ENCODE measurements at places on chromosomes 1 and 21.

GRCh38 chr21:26168371-26168770 is 2.2 kb downstream of the APP start:
- no peak for DNase-seq

- no peak for DNase-seq
Observed at GRCh38 chr1:172897738-172898137, 153.0 kb downstream of the TNFSF18 start.

DNA sequence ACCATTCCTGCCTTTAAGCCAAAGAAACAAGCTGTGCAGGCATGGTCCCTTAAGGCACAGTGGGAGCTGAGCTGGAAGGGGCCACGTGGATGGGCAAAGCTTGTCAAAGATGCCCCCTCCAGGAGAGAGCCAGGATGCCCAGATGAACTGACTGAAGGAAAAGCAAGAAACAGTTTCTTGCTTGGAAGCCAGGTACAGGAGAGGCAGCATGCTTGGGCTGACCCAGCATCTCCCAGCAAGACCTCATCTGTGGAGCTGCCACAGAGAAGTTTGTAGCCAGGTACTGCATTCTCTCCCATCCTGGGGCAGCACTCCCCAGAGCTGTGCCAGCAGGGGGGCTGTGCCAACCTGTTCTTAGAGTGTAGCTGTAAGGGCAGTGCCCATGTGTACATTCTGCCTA is 1.3 kb upstream of the SLC50A1 start:
- no peak for DNase-seq

DNA sequence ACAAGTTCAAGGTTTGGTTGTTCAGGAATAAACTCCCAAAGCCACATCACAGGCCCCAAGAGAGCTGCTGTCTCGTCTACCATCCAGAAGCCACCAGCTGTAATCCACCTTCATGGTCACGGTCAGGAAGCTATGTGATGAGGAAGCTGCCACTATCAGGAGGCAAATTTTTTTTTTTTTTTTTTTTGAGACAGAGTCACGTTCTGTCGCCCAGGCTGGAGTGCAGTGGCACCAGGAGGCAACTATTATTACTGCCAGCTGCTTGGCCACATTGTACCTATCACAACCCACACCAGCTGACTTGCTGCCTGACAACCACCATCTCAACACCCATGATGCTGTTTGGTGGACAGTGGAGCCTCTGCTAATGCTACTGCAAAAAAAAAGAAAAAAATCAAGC is 124.1 kb downstream of the OMA1 start:
- no peak for DNase-seq

- no peak for DNase-seq
Observed at GRCh38 chr1:203342192-203342940, 8.6 kb downstream of the FMOD start.

- no peak for DNase-seq
Observed at GRCh38 chr1:246690100-246690499, 34.1 kb upstream of the SCCPDH start.

DNA sequence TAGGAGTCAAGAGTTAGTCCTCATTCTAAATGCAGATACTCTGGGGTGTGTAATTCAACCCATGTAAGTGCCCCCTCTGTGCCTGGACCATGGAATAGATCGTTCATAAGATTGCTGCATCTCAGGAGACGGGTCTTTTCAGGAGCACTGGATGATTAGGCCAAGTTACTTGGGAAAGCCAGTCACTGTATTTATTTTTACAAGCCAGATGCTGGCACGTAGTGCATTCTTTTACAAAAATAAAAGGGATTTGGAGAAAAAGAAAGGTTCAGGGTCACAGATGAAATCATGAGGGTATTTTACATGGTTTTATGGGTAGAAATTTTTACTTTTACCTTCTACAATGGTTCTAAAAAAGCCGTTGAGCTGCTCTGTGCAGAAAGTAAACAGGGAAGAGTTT is 102.6 kb upstream of the UBE2U start:
- no peak for DNase-seq

GRCh38 chr1:41592451-41593125 is 108.1 kb upstream of the EDN2 start:
- DNase-seq, result no peak

GRCh38 chr1:9909234-9910046 is 629 bp downstream of the CTNNBIP1 start:
- no peak for DNase-seq

DNA sequence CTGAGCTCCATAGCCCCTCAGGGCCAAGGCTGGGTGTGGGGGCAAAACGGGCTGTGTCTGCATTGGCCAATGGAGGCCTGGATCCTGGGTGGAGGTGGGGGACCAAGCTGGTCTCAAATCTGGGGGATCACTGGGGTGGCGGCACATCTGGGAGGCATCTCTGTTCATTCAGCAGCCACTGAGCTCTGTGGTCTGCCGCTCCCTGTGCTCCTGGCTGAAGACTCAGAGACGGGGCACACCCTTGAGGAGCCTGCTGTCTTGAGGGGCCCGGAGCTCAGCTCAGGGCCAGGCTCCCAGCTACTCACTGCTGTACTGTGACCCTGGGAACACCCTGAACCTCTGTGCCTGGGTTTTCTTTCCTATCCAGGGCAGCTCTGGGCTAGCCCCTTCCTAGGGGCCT is 90.3 kb upstream of the WNT4 start:
- no peak for DNase-seq

- no peak for DNase-seq
Observed at GRCh38 chr1:114753143-114753542, 4.6 kb downstream of the CSDE1 start.

DNA sequence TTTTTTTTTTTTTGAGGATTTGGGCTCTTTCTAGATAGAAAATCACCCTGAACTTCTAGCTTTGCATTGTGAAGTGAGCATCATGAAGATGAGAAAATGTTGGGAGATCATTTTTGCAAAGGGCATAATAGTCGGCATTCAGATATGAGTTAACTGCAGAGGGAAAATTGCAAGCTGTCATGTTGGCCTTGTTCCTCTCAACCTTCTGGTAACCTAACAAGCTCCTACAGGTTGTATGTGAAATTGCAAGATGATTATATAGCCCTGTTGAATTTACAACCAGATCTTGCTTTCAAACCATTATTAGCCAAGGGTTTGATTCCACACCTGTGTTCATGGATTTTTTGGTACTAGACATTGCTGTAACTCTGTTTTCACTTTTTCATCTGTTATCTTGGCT is 2.2 kb downstream of the ELOA start:
- no peak for DNase-seq

- DNase-seq, result no peak
Observed at GRCh38 chr1:34511802-34512201, 243.0 kb upstream of the GJB5 start.

DNA sequence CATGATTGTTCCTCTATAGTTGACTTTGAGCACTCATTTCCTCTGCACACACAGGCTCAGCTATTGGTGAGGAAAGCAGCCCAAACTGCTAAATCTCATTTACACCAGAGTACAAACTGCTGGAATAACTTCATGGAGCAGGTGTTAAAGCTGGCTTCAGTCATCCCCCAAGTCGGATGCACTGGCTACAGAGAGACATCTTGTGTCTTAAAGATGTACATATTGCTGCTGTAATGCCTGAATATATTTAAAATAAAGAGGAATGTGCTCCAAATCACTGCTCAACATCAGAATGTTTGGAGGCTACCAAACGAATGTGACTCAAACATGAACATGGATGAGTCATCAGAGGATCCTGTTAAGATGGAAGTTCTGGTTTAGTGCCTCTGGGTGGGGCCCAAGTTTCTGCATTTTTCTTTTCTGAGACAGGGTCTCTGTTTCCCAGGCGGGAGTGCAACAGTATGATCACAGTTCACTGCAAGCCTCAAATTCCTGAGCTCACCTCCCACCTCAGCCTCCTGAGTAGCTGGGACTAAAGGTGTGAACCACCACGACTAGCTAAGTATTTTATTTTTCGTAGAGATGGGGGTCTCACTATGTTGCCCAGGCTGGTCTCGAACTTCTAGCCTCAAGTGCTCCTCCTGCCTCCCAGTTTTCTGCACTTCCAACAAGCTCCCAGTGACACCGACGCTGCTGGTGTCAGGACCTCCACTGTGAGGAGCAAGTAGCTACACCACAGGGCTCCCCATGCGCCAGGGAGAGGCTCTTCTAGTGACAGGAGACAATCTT is 79.0 kb upstream of the KRTAP19-8 start:
- no peak for DNase-seq

- no peak for DNase-seq
Observed at GRCh38 chr1:47985018-47985417, 12.2 kb downstream of the TRABD2B start.

DNA sequence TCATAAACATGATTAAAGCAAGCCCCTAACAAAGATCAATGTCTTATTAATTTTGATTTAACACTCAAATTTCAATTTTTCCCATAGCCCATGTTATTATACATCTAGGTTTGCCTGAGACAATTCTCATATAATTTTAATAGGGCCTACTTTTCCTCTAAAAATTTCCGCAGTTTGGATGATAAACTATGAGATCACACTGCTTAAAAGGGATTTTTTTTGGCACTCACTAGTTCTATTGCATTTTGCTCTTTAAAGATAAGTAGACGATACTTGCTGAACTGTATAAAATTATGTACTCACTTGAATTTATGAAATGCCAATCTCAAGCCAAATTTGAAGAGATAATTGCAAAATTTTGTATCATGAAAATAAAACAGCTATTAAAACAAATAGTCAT is 480.4 kb upstream of the ZRANB2 start:
- no peak for DNase-seq

- DNase-seq, result no peak
Observed at GRCh38 chr1:183840140-183840539, 35.2 kb downstream of the RGL1 start.

- no peak for DNase-seq
Observed at GRCh38 chr1:36849956-36850355, 184.4 kb downstream of the GRIK3 start.

DNA sequence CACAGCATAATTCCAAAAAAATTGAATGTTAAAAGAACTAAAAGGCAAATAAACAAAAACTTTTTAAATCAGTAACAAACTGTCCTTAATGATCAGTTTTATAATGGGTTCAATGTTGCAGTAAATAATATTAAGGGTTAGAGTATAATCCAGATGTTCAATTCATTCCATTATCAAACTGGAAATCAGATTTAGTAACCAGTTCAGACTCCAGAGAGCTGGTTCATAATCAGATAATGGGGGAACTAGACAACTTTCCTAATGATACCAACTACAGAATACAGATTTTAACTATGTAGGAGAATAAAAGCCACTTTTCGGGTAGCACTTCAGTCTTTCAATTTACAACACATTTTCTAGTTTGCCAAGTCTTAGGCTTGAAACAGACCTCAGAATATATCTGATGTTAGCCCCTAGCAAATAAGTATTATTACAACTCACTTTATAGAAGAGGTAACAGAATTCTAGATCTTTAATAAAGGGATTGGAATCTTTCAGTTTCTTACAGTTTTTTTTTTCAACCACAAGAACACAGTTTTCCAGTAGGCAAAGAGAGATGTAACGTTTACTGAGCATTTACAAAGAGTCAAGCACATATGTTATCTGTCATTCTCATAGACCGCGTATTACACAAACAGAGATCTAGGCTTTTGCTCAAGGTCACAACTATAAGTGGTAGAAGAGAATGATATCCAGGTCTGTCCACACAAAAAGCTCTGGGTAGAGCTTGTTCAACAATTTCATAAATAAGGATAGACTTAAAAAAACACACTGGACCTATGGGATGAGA is 1.9 kb upstream of the DCAF6 start:
- no peak for DNase-seq

DNA sequence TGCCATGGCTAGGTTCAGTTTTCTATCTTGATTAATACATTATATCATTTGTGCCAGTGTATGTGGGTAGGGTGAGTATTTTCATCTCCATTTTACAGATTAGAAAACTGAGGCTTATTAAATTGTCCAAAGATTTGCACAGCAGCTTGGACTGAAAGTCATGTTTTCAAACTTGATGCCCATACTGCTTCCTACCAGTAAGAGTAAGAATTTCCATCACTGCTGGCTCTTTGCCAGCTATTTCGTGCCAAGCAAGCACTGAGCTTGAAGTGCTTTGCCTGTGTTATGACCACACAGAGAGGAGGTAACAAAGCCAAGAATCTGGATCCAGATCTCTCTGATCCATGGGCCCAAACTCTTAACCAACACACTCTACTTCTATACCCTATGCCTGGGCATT is 295.0 kb downstream of the VAV3 start:
- no peak for DNase-seq

DNA sequence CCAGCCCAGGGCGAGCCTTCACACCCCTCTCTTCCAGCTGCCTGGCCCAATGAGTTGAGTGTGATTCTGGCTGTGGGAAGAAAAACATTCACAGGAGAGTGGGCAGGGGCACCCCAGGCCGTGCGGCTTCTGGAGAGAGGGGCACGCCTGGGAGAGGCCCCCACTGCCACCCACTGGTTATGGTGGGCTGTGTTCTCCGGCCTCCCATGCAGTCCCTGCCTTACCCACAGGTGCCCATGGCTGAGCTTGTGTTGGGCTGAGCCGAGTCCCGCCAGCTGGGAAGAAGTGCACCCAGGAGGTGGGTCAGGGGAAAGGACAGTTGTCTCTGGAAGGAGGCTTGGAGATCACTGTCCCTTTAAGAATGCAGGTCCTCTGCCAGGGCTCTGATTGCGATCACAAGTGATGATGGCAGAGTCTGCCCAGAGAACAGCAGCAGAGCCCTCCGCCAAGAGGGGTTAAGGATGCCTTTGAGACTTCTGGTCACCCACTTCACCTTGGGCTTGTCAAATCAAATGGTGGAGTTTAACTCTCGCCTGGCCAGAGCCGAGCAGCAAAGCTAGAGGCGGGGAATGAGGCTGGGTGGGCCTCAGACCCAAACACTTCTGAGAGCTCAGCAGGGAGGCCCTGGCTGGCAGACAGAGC is 124.7 kb upstream of the ARHGEF16 start:
- no peak for DNase-seq

All from activated CD8-positive, alpha-beta memory T cell treated with anti-CD3 and anti-CD28 coated beads for 4 hours (primary cell).